Naive thymus-derived CD8-positive, alpha-beta T cell (primary cell): ENCODE measurements at places on chromosomes 11 and 22. TPM values are rescaled to one million over a fixed set of nuclear protein-coding genes. Genes with fewer than 3 reads are reported as not detected.

Gene RPS6KA4
- total RNA-seq, result 21.0 TPM

Gene OR52I1
- not detected for total RNA-seq

Gene UBQLN3
- total RNA-seq, result 0.41 TPM

Gene TNNT3
- total RNA-seq, result 28.0 TPM

Gene JAML
- 157 TPM for total RNA-seq

Gene DDIAS
- total RNA-seq, result 2.5 TPM

GRCh38 chr11:71947498-71947897, 18.7 kb downstream of the RNF121 start:
- H3K27ac ChIP-seq, result no peak overlapping the region
- H3K4me3 ChIP-seq, result no peak overlapping the region
- no peak for DNase-seq
- no peaks in the 10 kb centered on the region for H3K36me3 ChIP-seq
- peaks cover 31% of the 10 kb centered on the region for H3K4me1 ChIP-seq

DNA sequence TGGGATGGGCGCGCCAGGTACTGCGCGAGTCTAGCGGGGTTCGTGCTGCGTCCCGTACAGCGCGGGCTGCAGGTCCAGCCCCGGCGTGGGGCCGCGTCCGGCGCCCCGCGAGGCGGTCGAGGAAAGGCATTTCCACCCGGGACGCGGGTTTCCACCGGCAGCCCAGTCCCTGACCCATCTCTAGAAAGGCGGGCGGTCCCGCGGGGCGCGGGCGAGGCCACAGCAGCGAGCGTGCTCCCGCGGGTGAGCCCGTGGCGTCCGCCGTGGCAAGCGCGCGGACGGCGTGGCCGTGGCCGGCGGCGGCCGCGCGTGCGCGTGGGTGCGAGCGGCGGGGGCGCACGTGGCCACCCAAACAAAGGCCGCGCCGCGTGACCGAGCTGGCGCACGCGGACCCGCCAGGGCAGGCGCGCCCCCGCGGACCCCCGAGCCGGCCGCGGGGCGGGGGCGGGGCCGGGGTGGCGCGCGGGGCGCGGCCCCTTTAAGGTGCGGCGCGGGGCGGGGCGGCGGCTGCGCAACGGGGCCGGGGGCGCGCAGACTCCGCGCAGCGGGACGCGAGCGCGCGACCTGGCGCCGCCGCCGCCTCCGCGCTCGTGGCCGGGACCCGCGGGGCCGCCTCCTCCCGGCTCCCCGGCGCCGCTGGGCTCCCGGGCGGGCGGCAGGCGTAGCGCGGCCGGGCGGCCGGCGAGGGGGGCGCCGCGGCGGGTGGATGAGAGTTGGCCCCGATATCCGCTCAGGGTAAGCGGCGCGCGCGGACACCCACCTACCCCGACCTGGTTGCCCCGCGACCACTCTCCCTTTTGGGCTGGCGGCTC, 39.3 kb upstream of the CELSR1 start:
- H3K4me1 ChIP-seq, result peaks cover 55% of the 10 kb centered on the region
- H3K27me3 ChIP-seq, result no peaks in the 10 kb centered on the region
- H3K4me3 ChIP-seq, result peak overlapping the region; percentile 83
- no peaks in the 10 kb centered on the region for H3K36me3 ChIP-seq
- peak; percentile 40 for DNase-seq

- no peaks in the 10 kb centered on the region for H3K36me3 ChIP-seq
- H3K27ac ChIP-seq, result no peak overlapping the region
- no peaks in the 10 kb centered on the region for H3K4me1 ChIP-seq
- H3K27me3 ChIP-seq, result peaks cover 6% of the 10 kb centered on the region
Measured at GRCh38 chr11:74677131-74677530, 54.1 kb downstream of the CHRDL2 start.

DNA sequence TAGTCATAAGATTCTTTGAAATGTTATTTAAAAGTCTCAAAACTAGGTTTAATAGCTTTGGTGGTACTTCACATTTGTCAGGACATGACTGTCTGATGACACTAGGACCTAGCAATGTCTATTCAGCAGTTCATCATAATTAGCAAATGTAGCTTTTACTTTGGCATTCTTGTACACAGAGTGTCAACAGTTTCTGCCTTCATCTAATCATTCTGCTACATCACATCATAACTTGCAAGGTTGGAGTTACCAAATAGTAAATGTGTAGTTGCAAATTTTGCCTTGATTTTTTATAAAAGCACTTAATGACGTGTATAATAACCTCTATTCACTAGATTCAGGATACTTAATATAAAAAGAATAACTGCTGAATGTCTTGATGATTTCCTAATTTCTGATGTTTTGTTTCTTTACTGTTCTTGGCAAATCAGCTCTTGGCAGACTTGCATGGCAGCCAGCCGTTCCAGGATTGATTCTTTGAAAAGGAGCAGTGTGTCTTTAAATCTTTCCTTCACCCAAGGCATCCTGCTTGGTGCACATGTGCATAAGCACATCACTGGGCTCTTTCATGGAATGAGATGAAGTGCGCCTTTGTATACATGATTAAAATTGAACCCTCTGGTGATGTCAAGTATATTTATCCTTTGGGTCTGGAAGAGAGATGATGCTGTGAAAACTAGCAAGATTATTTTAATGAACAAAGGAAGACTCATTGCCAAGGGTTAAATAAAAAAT, 12.2 kb downstream of the FBXO7 start:
- DNase-seq, result no peak
- no peak overlapping the region for H3K4me3 ChIP-seq
- H3K27me3 ChIP-seq, result no peaks in the 10 kb centered on the region
- peaks cover 24% of the 10 kb centered on the region for H3K36me3 ChIP-seq
- H3K4me1 ChIP-seq, result peaks cover 7% of the 10 kb centered on the region

DNA sequence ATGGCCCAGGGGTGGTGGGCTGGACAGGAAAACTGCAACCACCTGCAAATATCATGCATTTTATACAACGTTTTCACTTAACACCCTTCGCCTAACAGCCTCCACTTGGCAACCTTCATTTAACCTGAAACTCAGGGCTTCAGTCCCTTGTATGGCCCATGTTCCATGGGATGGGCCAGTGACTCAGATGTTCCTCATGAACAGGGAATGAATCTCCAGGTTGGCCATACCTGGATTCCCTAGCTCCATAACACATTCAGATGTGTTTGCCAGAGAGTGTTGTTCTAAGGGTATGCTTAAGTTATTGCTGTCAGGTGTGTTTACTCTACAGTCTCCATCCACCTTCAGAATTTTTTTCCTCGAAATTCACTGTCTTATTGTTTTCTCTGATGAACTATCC, 316.9 kb downstream of the JRKL start:
- no peaks in the 10 kb centered on the region for H3K27me3 ChIP-seq
- DNase-seq, result no peak
- H3K27ac ChIP-seq, result no peak overlapping the region
- H3K4me3 ChIP-seq, result no peak overlapping the region
- H3K36me3 ChIP-seq, result no peaks in the 10 kb centered on the region
- H3K4me1 ChIP-seq, result no peaks in the 10 kb centered on the region

DNA sequence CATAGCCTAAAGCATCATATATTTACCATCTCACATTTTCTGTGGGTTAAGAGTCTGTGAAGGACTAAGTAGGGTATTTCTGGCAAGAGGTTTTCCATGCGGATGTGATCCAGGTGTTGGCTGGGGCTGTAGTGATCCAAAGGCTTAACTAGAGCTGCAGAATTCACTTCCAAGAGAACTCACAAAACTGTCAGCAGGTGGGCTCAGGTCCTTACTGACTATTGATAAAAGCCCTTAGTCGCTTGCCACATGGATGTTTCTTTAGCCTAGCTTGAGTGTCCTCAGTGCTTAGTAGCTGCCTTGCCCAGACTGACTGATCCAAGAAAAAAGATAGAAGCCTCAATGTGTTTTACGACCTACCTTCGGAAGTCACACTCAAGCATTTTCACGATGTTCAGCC, 250.8 kb downstream of the CNTN5 start:
- H3K27ac ChIP-seq, result no peak overlapping the region
- H3K4me1 ChIP-seq, result no peaks in the 10 kb centered on the region
- H3K27me3 ChIP-seq, result no peaks in the 10 kb centered on the region
- no peak overlapping the region for H3K4me3 ChIP-seq

GRCh38 chr11:29135504-29135903, 881.3 kb downstream of the KCNA4 start:
- no peak overlapping the region for H3K4me3 ChIP-seq
- no peaks in the 10 kb centered on the region for H3K4me1 ChIP-seq
- H3K27me3 ChIP-seq, result no peaks in the 10 kb centered on the region
- H3K36me3 ChIP-seq, result no peaks in the 10 kb centered on the region
- no peak overlapping the region for H3K27ac ChIP-seq

- no peaks in the 10 kb centered on the region for H3K36me3 ChIP-seq
- H3K4me3 ChIP-seq, result no peak overlapping the region
- H3K27me3 ChIP-seq, result peaks cover 14% of the 10 kb centered on the region
- peaks cover 2% of the 10 kb centered on the region for H3K4me1 ChIP-seq
Measured at GRCh38 chr11:13109616-13110015, 100.5 kb downstream of the RASSF10 start.

GRCh38 chr11:125132071-125132470, 20.6 kb upstream of the TMEM218 start:
- no peak overlapping the region for H3K4me3 ChIP-seq
- DNase-seq, result no peak
- H3K36me3 ChIP-seq, result peaks cover 6% of the 10 kb centered on the region
- H3K27ac ChIP-seq, result no peak overlapping the region

GRCh38 chr11:69529001-69529400, 47.5 kb downstream of the LINC01488 start:
- no peak overlapping the region for H3K4me3 ChIP-seq
- peaks cover 12% of the 10 kb centered on the region for H3K4me1 ChIP-seq
- peak; percentile 16 for DNase-seq
- H3K27ac ChIP-seq, result no peak overlapping the region
- H3K27me3 ChIP-seq, result peaks cover 12% of the 10 kb centered on the region
- no peaks in the 10 kb centered on the region for H3K36me3 ChIP-seq

- H3K4me3 ChIP-seq, result no peak overlapping the region
- H3K4me1 ChIP-seq, result peaks cover 11% of the 10 kb centered on the region
- H3K27ac ChIP-seq, result no peak overlapping the region
- H3K36me3 ChIP-seq, result no peaks in the 10 kb centered on the region
- DNase-seq, result no peak
Measured at GRCh38 chr11:30510750-30511149, 75.4 kb downstream of the MPPED2 start.

GRCh38 chr11:69486056-69486772, 4.8 kb downstream of the LINC01488 start:
- H3K4me1 ChIP-seq, result no peaks in the 10 kb centered on the region
- H3K4me3 ChIP-seq, result no peak overlapping the region
- H3K27me3 ChIP-seq, result peaks cover 7% of the 10 kb centered on the region
- DNase-seq, result no peak
- peak overlapping the region; percentile 18 for H3K27ac ChIP-seq
- H3K36me3 ChIP-seq, result no peaks in the 10 kb centered on the region

DNA sequence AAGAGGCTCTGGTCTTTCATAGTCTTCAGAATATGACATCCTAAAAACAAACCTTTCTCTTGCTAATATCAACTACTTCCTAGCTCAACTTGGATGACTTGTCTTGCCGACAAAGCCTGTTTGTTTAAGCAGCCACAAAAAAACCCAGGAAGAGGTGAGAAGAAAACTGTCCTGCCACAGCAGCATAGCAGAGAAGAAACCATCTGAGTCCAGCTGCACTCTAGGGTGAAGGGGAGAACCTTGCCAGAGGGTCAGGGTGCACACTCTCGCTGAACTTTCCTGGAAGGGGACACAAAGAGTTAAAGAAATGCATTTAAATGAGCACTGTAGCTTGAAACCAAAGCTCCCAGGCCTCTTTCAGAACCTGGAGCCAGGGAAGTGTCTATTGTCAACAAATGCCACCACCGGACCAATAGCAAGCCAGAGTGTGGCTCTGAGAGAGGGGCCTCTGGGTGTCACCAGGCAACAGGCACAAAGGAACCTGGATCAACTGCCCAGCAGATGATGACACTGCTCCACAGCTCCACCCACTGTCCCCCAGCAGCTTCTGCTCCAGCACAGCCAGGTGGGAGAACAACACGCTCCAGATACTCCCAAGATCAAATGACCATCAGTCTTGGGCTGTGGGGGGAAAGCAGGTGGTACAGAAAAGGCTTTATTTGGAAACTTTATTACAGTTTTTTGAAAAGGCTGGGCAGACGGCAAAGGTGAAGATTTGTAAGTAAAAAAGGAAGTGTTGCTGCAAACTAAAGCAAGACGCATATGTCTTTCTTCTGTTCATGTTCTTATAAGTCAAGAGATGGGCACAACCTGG, 105.7 kb downstream of the RASSF10 start:
- DNase-seq, result no peak
- H3K27ac ChIP-seq, result no peak overlapping the region
- no peaks in the 10 kb centered on the region for H3K4me1 ChIP-seq
- no peak overlapping the region for H3K4me3 ChIP-seq
- no peaks in the 10 kb centered on the region for H3K36me3 ChIP-seq

GRCh38 chr22:32623943-32624342, 149.3 kb downstream of the FBXO7 start:
- no peak overlapping the region for H3K27ac ChIP-seq
- peaks cover 17% of the 10 kb centered on the region for H3K27me3 ChIP-seq
- H3K36me3 ChIP-seq, result peaks cover 5% of the 10 kb centered on the region
- no peak for DNase-seq

- peaks cover 3% of the 10 kb centered on the region for H3K27me3 ChIP-seq
- peaks cover 3% of the 10 kb centered on the region for H3K4me1 ChIP-seq
- H3K36me3 ChIP-seq, result no peaks in the 10 kb centered on the region
- DNase-seq, result no peak
Measured at GRCh38 chr22:50146439-50147238, 23.9 kb upstream of the PANX2 start.

GRCh38 chr11:82718307-82718706, 15.4 kb downstream of the FAM181B start:
- H3K4me1 ChIP-seq, result no peaks in the 10 kb centered on the region
- H3K4me3 ChIP-seq, result no peak overlapping the region
- DNase-seq, result peak; percentile 54

GRCh38 chr11:66081505-66081904, 11.4 kb downstream of the PACS1 start:
- H3K4me3 ChIP-seq, result peak overlapping the region; percentile 88
- DNase-seq, result peak; percentile 76
- H3K27ac ChIP-seq, result peak overlapping the region; percentile 100
- peaks cover 93% of the 10 kb centered on the region for H3K4me1 ChIP-seq
- peaks cover 7% of the 10 kb centered on the region for H3K36me3 ChIP-seq

- H3K4me1 ChIP-seq, result no peaks in the 10 kb centered on the region
- no peak for DNase-seq
- no peak overlapping the region for H3K4me3 ChIP-seq
- H3K27me3 ChIP-seq, result peaks cover 12% of the 10 kb centered on the region
- no peaks in the 10 kb centered on the region for H3K36me3 ChIP-seq
- no peak overlapping the region for H3K27ac ChIP-seq
Measured at GRCh38 chr11:115624065-115624464, 119.8 kb upstream of the CADM1 start.
